Natural killer cell (primary cell): ENCODE measurements at places on chromosomes 4 and X. TPM values are rescaled to one million over a fixed set of nuclear protein-coding genes. Genes with fewer than 3 reads are reported as not detected.

DNA sequence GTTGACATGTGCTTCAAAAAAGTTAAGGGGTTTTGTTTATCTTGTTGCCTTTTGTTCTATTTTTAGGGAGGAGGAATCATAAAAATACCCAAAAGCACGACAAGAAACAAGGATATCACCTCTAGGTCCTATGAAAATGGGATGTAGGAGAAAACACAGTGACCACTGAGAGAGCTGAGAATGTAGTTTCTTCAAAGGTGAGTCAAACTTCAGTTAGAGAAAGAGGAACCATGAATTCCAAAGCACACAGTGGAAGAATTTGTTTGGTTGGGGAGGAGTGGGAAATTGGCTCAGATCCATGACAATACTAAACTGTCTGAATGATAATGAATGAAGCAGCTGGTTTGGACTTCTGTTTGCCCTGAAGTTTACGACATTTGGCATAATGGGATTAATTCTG lies 19.1 kb upstream of the FRYL start:
- no peak for DNase-seq

DNA sequence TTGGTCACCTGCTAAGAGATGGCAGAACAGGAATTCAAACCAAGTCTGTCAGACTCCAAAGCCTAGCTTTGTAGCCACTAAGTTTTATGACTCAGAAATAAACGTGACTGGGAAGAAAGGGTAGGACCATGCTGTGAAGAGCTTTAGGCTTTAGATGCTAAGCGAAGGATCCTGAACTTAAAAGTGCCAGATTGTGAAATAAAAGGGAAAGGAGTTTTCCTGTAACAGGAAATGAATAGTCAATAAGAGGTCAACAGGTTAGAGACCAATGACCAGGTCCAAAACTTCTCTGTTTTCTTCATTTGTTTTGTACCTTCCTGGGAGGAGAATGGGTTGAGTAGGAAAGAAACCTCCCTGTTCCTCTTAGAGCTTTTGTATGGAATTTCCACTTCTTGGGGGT lies 98.8 kb upstream of the EOLA2 start:
- no peak for DNase-seq

DNA sequence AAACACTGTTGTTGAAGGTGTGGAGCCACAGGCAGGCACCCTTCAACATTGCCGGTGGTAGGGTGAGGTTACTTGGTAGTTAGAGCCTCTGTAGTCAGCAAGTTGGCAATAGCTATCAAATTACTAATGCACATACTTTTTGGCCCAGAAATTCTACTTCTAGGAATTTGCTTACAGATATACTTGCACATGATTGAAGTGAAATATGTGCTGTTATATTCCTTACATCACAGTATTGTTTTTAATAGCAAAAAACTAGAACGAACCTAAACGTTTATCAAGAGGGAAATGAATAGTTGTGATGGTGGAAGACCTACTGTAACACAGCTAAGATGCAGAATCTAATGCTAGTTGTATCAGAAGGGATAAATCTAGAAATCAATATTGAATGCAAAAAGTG lies 7.7 kb upstream of the PJA1 start:
- DNase-seq: no peak

DNA sequence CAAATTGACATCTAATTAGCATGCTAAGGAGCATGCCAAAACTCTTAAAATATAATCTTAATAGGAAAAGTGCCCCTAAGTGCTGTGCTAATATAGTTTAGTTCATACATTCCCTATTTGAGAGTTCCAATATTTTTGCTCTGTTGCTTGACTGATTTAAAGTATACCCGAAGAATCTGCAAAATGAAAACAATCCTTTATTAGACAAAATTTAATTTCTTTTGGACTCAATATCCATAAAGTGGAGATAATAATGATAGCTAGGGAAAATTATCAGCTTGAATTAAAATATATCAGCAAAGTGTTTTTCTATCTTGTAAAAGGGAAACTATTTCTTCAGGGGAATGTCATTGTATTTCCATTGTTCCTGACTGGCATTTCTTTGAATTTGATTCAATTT lies 196.0 kb upstream of the NPY2R start:
- DNase-seq: no peak

DNA sequence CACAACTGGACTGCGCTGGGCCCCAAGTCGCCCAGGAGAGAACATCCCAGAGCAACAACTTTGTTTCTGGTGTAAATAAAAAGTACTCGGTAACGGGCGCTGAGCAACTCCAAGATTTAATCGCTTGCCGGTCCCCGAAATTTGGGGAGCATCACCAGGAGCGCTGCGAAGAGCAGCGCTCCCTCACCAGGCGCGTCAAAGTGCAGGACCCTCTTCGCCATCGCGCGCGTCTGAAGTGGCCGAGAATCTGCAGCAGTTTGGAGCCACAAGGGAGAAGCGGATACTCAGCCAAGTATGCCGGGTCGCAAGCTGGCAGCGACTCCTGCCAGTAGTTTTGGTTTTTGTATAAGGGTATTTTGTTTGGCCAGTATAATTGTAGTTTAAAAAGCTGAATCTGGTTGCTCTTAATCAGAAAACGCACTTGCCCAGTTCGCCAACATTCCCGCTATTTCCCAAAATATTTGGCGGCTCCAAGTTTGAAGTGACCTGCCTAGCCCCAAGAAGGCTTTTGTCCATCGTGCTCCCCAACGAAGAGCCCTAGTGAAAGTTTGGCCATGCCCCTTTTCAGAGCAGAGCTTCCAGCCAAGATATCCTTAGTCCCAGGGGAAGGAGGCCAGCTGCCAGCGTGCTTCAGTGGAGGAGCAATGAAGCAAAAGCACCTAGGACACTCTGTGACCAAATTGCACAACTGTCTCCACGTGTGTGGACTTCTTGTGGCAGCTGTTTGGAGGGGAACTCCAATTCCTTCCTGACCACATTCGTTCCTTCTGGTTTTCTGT lies 557 bp upstream of the KDR start:
- no peak for DNase-seq

NXF2 gene
- total RNA-seq: not detected

DNA sequence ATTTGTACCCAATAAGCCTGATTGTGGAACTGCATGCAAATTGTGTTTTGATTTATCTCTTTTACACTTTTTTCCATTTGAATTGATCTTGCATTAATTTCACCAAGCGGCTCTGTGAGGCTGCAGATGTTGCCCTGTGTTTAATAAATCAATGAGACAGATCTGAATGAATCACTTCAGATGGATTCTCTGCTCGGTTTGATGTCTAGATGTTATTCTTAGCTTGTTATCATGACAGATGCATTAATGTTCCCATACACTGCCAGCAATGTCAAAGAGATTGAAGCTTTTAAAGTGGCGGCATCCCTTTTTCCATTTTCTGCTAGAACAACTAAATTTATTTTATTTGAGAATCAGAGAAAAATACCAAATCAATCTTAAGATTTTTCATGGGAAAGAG lies 6.3 kb downstream of the DACH2 start:
- DNase-seq: no peak

DNA sequence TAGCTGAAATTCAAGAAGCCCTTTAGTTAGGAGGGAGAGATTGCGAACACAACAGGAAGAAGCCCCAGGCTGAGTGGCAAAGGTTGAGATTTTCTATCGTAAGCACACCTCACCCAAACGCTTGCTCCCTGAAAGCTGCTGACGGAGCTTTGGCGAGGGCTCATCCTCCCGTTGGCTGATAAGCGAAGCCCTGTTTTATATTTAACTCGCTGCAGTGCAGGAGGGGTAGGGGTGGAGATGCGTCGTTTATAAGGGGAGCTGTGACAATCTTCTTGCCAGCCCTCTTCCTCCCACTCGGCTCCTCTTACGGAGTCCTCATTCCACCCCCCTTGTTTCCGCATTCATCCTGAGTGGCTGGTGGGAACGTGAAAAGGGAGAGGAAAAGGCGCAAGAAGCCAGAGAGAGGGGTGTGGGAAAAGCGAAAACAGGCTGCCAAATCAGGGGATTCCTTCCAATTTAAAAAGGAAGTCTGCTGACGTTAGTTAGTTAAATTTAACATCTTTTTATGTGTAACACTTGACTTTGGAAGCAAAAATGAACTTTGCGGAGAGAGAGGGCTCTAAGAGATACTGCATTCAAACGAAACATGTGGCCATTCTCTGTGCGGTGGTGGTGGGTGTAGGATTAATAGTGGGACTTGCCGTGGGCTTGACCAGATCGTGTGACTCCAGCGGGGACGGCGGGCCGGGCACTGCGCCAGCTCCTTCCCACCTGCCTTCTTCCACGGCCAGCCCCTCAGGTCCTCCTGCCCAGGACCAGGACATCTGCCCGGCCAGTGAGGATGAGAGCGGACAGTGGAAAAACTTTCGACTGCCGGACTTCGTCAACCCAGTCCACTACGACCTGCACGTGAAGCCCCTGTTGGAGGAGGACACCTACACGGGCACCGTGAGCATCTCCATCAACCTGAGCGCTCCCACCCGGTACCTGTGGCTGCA lies at the start of gene ENPEP:
TSS of gene ENPEP (plus strand) at position 275 of the 938 bp plus-strand sequence. CDS start at position 535, 260 bp downstream.
- DNase-seq: no peak

GRCh38 chrX:132676102-132676501 lies 187.3 kb upstream of the MBNL3 start:
- DNase-seq: no peak

- DNase-seq: no peak
Observed at GRCh38 chrX:51889851-51890250, 3.6 kb upstream of the MAGED1 start.

AMBN gene
- total RNA-seq: not detected

GRCh38 chrX:132563976-132564375 lies 75.1 kb upstream of the MBNL3 start:
- DNase-seq: no peak

- no peak for DNase-seq
Observed at GRCh38 chr4:13888112-13888511, 260.6 kb upstream of the BOD1L1 start.

SPIN2A gene
- 1.3 TPM for total RNA-seq

DNA sequence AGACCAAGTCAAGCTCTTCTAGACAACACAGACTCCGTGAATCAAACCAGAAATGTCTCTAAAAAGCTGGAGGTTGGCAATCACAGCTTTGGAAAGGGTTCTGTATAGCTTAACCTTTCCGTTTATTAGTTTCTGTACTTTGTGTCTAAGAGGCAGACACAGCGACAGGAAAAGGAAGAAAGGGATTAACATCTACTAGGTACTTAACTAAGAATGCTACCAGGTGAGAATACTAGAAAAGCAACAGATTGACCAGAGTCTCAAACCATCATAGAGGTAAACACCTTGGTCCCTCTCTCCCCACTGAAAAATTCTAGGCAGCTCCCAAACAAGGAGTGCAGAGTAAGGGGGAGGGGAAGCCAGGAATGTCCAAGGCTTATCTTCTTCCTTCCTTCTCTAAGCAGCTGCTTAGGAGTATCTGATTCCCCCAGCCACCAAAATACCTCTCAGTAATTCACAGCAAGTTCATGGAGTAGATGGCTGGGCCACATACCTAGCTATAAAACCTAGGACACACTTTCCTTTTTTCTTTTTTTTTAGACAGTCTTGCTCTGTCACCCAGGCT lies 80.8 kb downstream of the APBB2 start:
- no peak for DNase-seq

DNA sequence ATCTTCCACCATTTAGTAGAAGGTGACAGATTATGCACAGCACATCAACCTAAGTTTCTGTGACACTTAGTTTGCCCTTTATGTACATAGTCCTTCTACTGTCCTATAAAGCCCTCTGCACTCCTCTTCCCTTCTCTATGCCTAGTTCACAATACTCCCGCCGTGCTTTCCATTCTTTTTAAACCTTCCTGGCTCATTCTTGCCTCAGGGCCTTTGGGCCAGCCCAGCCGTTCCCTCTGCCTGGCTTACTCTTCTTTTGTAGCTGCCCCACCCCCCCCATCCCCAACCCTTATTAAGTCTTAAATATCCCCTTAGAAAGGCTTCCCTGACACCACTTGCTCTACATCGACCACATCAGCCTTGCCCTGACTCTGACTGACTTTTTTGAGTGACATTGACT lies 33.0 kb downstream of the SGMS2 start:
- DNase-seq: no peak

DCAF12L1 gene
- not detected for total RNA-seq

DNA sequence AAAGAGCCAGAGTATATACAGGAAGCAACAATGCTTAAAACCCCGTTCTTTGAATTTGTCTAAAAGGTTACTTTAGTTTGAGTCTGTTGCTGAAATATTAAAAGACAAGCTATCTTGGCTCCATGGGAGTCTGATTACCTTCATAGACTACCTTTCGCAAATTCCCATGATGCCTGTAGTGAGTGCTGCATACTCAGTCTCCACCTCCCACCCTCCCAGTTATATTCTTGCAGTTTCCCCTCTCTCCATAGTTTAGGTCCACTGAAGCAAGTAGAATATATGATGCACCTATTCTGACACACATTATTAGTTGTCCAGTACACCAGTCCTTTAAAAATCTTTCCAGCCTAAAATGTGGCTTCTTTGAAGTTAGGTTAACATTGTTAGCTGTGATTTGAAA lies 2.4 kb downstream of the CNKSR2 start:
- no peak for DNase-seq

DNA sequence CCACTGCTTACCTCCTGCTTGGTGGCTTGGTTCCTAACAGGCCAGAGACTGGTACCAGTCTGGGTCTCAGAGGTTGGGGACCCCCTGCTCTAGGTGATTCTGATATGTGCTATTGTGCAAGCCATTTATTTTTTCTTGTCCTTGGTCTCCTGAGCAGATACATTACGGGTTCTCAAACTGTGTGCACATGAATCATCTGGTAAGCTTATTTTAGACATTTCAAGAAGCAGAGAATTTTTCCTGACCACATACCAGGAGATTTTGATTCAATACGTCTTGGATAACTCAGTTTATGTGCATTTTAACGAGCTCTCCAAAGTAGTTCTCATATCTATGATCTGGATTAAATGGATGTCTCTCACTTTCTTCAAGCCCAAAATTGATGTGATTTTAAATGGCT lies 77.2 kb downstream of the FHIP1A start:
- DNase-seq: no peak

- no peak for DNase-seq
Observed at GRCh38 chr4:147078875-147079658, 133.4 kb upstream of the TTC29 start.

- DNase-seq: peak; percentile 49
Observed at GRCh38 chrX:9677098-9677739, 88.4 kb downstream of the GPR143 start.

GRCh38 chrX:69015564-69016292 lies 149.5 kb downstream of the PJA1 start:
- no peak for DNase-seq

DNA sequence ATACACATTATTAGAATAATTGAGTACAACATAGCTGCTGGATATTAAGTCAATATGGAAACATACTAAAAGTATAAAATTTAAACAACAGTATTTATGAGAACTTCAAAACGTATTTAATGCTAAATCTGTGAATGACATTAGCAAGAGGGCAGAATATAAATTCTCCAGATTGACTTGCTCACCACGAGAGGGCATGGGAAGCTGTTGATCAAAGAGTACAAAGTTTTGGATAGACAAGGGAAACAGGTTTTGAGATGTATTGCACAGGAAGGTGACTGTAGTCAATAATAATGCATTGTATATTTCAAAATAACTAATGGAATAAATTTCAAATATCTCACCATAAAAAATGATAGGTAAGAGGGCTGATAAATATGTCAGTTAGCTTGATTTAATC lies 768.2 kb downstream of the CENPC start:
- DNase-seq: no peak

GPR50 gene
- not detected for total RNA-seq

- no peak for DNase-seq
Observed at GRCh38 chr4:107299646-107300045, 263.5 kb upstream of the DKK2 start.

KIAA1210 gene
- total RNA-seq: not detected
